ENCODE measurements at places on chromosomes 2 and 18.

DNA sequence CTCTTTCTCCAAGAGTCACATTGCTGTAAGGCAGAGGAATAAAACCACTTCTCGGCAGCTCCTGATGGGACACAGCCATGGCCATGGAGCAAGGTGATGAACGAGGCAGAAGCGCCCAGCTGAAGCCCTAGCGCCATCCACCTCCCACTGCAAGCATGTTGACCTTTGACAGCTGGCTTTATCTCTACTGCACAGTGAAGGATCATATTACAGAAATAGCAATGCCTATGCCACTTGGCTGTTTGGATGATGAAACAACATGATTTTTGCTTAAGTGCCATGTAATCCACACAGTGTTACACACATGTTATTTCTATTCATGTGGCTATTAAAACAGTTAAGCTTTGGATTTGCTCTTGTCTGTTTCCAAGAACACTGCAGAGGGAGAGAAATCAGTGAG lies 167.7 kb downstream of the VAPA start:
- no peak for DNase-seq

- DNase-seq, result no peak
Measured at GRCh38 chr2:112910219-112910618, 746 bp upstream of the IL37 start.

DNA sequence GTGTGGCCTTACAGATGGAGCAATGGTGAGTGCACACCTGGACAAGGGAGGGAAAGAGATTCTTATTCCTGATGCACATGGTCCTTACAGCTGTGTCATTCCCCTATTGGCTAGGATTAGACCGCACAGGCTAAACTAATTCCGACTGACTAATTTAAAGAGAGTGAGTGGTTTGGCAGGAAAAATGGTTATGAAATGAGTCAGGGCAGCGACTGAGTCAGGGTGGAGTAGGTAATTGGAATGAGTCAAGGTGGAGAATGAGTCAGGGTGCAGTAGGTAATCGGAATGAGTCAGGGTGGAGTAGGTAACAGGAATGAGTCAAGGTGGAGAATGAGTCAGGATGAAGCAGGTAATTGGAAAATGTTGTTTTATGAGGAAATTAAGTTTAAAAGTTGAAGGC lies 1353.7 kb upstream of the LRRTM1 start:
- no peak for DNase-seq

- DNase-seq, result no peak
Measured at GRCh38 chr18:44601447-44601846, 79.2 kb upstream of the SETBP1 start.

DNA sequence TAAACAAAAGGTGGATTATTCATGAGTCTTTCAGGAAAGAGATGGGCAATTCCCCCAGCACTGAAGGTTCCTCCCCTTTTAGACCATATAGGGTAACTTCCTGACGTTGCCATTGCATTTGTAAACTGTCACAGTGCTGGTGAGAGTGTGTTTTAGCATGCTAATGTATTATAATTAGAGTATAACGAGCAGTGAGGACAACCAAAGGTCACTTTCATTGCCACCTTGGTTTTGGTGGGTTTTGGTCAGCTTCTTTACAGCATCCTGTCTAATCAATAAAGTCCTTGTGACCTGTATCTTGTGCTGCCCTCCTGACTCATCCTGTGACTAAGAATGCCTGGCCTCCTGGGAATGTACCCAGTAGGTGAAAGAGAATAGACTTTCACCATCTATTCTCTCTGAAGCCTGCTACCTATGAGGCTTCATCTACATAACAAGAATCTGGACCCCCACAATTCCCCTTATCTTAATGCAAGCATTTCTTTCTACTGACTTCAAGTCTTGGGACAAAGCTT lies 148.7 kb downstream of the CABLES1 start:
- no peak for DNase-seq

- DNase-seq, result no peak
Measured at GRCh38 chr18:5414546-5414945, 119.0 kb upstream of the ZBTB14 start.

GRCh38 chr2:53033411-53033810 lies 734.2 kb upstream of the CHAC2 start:
- no peak for DNase-seq

GRCh38 chr2:174971868-174972781 lies 33.1 kb downstream of the CHN1 start:
- DNase-seq, result no peak

Data from hematopoietic multipotent progenitor cell treated with erythropoietin and hydrocortisone succinate and interleukin-3 and kit ligand, for 4 days (in vitro differentiated cells).